Amniotic stem cell (primary cell): ENCODE measurements at places on chromosomes 13 and 19.
A peak's percentile ranks its signal among the peaks of the same experiment; 100 is the strongest.

- no peak for DNase-seq
These were observed 35.6 kb downstream of the GJA3 start for GRCh38 chr13:20125129-20125782.

DNA sequence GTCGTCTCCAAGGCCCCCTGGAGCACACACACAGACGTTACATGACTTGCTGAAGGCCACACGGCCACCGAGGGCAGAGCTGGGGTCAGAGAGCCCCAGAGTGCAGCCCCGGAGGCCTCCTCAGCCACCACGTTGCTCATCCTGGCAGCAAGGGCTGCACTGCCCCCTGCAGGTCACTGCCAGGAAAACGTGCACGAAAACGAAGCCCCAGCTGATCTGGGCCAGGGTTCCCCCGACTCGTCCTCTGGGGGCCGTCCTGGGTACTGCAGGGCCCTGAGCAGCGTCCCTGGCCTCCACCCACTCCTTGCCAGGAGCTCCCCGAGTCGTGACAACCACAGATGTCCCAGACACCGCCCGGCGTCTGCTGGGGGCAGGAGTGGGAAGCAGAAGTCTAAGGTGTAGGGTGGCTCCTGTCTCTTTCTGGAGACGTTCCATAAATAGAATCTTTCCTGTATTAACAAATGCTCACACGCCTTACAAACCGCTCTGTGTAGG is 3.4 kb downstream of the TPGS1 start:
- DNase-seq, result peak; percentile 32

GRCh38 chr19:30227012-30227621 is 145.1 kb upstream of the ZNF536 start:
- no peak for DNase-seq

GRCh38 chr19:17512574-17512939 is 1.1 kb downstream of the PGLS start:
- no peak for DNase-seq

DNA sequence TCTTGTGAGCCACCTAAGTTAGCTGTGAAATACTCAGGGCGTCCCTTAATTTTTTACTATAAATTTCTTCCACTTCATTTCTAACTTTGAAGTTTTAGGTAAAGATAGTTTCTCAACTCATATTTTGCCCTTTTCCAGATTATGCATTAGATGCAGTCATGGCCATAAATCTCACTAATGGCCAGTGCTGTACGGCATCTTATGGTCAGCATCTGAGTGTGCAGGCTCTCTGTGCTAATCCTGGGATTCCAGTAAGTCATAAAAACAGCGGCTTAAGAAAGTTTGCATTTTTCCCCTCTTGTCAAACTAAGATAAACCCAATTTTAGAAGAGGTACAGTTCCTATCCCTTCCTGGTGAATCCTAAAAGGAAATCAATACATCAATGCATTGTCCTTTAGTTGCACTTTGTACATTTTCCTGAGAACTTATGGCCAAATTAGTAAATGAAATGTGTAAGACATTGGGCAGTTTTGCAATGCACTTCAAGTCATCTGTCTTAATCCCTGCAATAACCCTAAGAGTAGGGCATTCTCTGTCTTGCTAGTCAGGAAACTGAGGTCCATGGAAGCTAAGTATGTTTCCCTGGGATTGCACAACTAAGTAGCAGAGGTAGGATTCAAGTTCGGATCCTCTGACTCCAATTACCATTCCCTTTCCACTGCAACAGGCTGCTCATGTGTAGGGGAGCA is 146.2 kb downstream of the DCT start:
- no peak for DNase-seq

DNA sequence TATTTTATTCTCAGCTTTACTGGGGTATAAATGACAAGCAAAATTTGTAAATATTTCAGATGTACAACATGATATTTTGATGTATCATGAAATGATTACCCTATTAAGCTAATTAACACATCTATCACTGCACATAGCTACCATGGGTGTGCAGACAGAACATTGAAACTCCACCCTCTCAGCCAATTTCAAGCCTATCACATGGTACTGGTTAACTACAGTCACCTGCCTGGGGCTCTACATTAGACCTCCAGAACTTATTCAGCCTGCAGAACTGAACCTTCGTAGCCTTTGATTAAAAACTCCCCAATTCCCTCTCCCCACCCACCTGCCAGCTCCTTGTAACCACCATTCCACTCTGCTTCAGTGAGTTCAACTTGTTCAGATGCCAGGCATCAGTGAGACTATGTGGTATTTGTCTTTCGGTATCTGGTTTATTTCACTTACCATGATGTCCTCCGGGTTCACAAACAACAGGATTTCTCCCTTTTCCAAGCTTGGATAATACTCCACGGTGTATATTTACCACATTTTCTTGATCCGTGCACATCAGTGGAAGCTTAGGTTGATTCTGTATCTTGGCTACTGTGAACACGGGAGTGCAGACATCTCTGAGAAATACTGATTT is 19.2 kb downstream of the RAB20 start:
- no peak for DNase-seq

DNA sequence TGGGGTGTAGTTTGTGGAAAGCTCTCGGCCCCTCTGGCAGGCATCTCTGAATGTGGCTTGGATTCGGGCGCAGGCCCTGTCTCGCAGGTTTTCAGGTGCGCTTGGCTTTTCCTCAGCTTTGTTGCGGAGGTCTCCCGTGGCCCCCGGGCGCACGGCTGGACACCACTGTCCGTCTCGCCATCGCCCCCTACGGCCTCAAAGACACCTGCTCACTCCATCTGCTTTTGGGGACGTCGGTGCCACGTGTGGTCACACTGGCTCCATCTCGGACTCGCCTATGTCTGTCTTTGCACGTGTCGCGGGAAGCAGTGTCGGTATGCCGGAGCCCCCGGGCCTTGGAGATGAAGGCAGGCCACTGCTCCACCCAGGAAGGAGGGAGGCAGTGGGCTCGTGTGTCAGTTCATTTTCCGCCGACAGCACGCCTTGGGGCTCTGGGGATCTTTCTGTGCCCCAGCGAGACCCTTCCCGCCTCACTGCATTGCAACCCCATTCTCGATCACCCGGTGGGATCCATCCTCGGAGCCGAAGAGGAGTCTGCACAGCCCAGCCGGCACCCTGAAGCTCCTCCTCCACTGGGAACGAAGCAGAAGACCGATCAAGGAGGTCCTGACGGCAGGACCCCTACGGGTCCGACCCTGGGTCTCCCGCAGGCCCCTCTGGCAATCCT is 42.1 kb downstream of the ZNF146 start:
- no peak for DNase-seq

DNA sequence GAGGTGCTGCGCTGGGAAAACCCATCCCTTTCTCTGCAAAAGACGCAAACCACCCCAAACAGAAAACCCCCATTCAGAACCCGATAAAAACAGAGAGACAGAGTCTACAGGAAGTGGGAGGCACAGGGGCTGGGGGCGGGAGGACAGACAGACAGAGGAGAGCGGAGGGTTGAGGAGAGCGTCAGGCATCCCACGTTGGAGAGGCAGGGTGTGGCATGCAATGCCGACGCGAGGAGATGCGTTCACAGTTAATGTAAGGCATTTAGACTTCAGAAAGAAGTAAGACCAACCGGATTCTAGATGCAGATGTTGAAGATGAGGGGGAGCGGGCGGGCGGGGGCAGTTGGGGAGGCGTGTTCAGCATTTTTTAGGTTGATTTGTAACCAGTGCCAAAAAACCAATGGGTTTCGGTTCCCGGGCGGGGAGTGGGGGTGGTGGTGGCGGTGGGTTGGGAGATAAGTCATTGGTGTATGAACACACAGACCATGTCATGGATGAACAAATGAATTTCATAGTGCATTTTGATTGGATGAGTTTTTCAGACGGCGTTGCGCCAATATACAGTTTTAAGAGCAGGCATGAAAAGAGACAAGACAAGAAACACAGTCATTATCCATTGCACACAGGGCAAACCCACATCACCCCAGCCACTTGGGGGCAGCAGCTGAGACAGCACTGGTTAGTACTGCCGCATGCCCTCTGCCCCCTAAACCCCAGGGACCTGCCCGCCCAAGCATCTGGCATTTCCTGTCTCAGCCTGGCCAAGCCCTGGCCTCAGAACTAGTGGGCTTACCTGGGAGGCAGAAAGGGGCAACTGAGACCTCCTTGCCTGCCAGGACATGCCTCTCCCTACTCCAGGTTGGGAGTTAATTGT is 91.3 kb downstream of the IER2 start:
- DNase-seq, result no peak

DNA sequence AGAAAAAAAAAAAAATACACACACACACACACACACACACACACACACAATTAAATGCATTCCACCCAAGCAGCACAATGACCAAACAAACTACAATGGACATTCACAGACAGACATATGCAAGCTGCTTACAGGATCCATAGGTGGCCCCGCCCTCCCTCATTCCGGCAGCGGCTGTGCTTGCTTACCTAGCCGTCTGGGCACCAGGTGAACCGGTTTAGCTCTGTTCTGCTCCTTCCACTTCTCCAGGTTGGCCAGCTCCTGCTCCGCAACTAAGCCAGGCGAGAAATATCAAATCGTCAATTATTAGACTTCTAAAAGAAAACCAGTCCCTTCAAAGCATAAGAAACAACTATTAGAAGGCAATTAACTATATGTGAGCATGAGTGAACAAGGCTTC is 23.1 kb downstream of the EPSTI1 start:
- no peak for DNase-seq

- DNase-seq, result no peak
These were observed 305.8 kb downstream of the MTUS2 start for GRCh38 chr13:29125934-29126424.

DNA sequence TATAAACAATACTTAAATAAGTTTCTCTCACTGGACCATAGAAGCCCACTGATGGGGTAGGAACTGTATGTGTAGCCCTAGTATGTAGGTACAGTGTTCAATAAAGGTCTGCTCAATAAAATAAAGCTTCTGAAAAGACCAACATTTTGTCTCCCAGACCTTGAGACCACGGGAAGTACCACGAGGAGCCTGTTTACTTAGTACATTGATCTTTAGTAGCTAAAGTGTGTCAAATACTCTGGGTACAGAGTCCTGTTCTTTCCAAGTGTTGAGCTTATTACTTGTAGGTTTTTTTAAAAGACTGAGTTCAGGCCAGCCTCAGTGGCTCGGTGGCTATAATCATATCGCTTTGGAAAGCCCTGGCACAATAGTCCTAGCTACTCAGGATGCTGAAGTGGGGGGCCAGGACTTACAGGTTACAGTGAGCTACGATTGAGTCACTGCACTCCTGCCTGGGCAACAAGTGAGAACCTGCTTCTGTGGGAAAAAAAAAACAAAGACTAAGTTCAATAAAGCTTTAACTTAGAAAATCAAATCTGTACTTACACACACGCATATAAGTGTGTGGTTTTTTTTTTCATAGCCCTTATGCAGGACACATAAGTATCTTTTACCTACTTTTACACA is 3.4 kb downstream of the MTRF1 start:
- DNase-seq, result no peak

GRCh38 chr13:100560498-100561157 is 28.0 kb downstream of the GGACT start:
- no peak for DNase-seq

DNA sequence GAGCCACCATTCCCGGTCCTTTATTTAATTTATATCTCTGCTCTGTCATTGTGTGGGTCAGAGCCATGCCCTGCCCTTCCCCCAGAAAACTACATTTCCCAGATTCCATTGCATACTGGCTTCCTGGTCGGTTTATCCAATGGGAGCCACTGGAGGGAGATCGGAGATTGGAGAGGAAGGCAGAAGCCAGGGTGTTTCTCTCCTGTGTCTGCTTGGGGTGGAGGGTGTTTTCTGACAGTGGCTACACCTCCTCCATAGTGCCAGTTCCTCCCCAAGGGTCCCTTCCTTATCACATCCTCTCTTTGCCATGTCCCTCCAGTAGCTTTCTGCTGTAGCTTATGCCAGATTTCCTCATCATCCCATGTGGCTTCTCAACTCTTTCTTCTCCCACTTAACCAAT is 19.0 kb downstream of the OLFM2 start:
- no peak for DNase-seq

DNA sequence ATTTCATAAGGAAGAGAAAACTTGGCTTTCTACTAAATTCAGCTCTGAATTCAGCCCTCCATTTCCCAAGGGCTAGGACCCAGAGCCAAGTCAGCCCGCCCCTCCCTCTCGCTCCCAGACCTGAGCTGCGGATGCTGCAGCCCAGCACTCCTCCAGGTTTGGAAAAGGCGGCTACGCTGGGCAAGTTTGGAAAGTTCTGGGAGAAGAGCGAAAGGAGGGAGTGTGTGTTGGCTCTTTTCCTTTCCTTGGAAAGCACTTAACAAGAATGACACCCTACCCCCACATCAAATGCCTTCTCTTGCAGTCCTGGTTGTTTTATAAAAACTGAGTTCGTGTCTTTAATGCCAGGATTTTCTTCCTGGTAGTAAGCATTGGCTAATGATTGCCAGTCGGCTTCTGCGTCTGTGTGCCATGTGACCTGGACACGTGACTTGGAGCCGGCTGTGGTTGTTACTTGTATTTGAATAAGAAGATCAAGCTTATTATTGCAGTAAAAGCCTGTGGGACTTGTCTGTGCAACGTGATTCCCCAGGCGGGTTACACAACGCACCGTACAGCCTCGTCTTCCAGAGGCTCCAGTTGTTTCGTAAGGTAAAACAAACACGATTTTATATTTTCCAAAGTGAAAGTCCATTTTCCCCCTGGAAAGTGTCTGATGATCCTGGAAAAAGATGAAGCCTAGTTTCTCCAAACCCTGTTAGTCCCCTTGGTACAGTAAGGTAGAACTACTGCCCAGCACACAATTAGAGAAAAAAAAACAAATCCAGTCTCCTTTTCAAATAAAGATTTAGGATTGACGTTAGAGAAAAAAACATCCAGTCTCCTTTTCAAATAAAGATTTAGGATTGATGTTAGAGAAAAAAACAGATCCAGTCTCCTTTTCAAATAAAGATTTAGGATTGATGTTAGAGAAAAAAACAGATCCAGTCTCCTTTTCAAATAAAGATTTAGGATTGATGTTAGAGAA is 26.8 kb upstream of the UBE2L5 start:
- peak; percentile 79 for DNase-seq

GRCh38 chr19:30696514-30696913 is 324.3 kb downstream of the ZNF536 start:
- no peak for DNase-seq

GRCh38 chr13:21556051-21556450 is 47.9 kb downstream of the MICU2 start:
- DNase-seq, result no peak

DNA sequence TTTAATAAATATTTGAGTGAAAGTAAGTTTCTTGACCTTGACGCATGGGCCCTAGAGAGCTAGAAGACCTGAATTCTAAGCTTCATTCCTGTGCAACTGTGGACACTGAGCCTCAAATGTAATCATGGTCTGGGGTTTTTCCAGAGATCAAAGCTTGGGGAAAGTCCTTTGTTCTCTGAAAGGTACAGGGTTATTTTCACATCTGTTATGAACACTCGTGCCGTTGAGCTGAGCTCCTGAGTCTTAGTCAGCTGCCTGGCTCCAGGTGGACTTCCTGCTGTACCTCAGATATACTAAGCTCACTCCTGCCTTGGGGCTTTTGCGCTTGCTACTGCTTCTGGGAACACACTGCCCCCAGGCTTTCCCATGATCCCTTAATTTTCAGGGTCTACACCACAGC is 7.5 kb upstream of the ZBTB32 start:
- DNase-seq, result no peak
